NCI-H1105 (cell line): ENCODE measurements at places on chromosomes 2 and 18.
A peak's percentile ranks its signal among the peaks of the same experiment; 100 is the strongest.

DNA sequence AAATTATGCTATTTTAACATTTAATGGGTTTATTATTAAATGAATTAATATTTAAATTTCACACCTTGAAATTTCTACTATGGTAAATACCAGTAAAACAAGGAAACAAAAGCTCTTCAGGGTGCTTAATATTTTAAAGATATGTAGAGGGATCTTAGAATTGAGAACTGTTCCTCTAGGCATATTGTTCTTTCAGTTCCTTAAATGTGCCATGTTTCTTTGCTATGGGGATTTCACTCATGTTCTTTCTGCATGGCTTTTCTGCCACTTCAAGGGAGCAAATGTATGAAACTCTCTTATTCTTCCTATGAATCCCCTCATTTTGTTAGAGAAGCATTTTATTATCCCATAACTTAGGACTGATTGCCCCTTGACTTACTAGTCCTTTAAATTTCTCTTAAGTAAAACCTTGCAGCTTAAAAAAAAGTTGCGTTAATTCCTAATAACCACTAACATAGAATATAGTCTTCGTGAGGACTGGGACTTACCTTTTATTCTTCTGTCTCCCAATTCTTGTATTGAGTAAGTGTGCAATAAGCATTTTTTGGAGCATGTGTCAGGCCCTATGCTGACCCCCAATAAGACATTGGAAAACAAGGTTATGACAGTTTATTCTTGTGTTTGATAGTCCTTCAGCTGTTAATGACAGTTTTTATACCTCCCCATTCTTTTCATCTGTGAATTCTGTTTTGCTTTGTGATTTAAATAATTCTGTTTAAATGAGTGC is 95.7 kb downstream of the BIRC6 start:
- DNase-seq: no peak

DNA sequence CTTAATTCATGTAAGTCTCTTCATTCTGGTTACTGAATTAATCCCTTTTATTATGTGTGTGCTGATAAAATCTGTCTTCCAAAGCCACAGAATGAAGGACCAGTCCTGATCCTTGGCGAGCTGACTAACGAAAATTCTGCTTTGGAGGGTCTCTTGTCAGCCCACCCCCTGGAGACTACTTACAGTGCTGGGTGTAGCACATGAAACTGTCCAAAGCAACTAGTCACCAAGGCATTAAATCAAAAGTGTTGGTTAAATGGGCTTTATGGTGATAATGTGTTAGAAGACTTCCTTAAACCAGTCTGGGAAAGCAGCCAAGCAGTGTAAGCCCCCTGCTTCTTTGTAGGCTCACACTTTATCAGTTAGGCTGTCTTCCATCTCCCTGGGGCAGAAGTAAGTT is 420.2 kb downstream of the SUCLG1 start:
- DNase-seq: no peak

DNA sequence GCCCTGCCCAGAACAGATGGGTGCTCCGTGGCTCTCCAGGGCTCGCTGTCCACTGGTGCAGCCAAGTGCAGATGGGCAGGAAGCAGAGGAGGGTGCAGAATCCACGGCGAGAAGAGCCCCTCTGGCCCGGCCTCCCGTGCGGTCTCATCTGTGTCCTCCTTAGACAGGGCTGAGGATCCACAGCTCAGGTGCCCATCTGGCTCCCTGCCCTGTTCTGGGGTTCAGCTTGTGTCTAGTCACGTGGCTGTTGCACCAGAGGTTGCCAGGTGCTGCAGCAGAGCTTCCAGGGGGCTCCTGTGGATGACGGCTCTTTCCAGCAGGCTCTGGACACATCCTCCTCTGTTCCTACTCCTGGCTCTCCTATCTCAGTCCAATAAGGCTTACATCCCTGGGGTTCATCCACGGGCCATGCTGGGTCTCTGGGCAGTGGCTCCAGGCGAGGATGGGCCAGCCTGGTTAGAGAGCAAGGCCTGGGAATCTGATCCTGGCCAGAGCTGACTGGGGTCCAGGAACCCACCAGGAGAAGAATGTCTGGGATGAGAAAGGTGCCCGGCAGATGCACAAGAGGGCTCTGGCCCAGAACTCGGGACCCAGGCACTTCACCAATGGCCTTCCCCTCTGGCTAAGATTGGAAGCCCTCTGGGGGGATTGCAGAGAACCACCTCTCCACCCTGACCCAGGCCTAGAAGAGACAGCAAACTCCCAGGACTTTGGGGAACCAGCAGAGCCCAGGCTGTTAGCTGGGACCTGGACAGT is 116.3 kb upstream of the ID2 start:
- DNase-seq: no peak

- DNase-seq: no peak
Observed at GRCh38 chr2:235638541-235639427, 144.9 kb downstream of the AGAP1 start.

DNA sequence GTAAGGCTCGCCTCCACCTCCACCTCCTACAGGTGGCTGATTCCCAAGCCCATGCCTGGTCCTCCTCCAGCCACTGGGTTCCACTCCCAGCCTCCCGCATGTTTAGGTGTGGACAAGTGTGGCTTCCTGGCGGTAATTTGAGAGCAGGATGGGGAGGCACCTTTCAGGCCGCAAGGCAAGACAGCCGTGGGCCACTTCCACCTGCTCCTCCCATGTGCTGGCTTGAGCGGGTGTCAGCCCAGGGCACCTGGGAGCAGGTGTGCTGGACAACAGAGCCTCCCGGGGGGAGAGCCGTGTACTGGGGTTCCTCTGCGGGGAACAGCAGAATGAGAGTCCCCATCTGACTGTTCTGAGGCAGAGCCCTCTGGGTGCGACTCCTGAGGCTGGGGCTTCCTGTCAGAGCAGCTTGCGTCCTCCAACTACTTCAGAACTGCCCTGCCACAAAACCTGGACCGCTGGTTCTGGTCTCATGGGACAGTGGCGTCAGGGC is 83.9 kb downstream of the TPO start:
- DNase-seq: no peak

- DNase-seq: no peak
Observed at GRCh38 chr18:67794521-67794920, 278.0 kb upstream of the DSEL start.

- DNase-seq: no peak
Observed at GRCh38 chr2:202109737-202110184, 36.7 kb downstream of the KIAA2012 start.

DNA sequence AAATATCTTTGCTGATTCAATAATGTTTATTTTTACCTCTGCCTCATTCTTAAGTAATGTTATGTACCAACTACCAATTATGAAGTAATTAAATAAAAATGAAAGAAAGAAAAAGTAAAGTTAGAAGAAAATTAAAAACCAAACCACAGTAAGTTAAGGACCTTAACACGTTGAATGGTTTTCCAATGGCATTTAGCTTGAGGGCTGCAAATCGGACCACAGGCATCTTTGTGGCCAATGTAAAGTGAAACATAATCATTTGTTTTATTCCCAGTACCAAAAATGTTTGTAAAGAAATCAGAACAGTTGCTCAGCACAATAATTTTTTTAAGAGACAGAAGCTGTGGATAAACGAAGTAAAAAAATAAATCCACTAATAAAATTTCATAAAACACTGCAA is 1455.5 kb upstream of the ZEB2 start:
- no peak for DNase-seq

DNA sequence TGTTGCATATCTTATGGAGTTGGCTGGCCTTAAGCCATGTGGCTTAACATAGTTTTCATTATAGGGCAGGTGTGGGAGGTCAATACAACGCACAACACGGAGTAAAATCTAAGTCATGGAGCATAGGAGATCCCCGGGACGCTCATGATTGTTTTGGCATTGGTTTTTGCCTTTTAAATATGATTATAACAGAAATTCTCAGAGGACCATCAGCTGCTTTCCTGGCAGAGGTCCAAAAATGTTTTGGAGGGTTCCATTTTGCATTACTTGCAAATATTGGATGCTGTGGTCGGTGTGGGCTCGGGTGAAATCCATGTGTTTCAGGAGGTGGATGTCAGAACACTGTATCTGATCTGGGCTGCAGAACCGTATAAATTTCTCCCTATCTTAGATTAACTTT is 3.4 kb downstream of the NCOA1 start:
- DNase-seq: no peak

DNA sequence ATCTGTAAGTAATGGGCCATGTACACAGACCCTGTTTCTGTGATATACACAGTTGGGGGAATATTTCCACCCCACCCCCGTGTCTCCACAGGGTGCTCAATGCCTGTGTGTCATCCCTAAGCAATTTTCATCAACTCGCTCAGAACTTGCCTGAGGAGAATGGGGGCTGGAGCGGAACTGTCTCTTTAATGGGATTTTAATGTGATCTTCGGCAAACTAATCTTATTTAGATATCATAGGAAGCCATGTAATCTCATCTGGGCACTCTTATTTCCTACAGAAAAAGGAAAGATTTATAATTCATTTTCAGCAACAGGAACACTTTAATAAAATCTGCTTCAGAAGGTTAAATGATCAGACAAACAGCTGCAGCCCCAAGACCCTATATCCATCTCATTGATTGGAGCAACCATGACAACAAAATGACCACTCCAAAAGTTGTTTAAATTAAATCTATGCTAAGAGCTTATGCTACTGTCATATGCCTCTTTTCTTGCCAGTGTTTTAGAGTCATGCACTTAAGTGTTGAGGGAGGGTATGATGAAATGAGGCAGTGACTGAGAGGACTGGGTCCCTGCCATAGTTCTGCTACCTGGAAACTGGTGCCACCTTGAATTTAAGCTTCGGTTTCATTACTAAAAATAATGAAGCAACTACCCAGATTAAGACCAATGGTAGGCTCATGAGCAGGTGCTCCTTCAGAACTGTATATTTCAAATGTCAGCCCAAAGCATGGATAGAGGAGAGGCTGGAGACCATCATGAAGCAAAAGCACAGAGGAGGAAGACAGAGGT is 183.1 kb upstream of the DDX18 start:
- DNase-seq: no peak

GRCh38 chr2:82494739-82495138 is 1964.3 kb downstream of the SUCLG1 start:
- DNase-seq: no peak

DNA sequence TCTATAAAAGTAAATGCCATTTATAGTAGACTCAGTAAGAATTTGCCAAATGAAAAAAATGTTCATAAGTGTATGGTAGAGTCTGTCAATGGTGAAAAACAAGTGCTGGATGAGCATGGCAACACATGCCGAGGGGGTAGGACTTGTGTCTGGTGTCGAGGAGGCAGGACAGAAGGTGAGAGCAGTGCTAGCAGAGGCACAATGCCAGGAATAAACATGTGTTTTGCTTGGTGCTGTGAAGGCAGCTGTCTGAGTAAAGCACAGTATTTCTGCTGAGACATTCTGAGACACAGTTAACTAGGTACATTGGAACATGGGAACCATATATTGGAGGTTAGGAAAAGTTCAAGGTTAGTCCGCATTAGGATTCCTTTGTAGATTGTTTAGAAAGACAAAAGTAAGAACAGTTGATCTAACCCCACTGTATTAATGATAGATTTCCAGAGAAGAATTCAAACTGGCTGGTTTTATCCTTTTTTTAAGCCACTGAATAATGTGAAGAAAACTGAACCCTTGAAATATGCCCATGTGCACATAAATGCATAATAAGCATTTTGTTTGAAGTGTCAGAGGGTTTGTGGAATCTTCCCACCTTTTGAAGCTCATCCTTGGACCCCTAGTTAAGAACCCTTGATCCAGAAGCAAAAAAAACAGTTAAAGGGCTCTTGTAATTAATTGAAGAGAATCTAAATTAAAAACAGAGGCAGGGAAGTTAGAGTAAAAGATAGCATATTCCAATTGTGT is 7.1 kb downstream of the RBM45 start:
- no peak for DNase-seq

GRCh38 chr2:85797921-85798320 is 44.1 kb downstream of the ATOH8 start:
- no peak for DNase-seq

GRCh38 chr2:234919711-234920110 is 32.1 kb upstream of the SH3BP4 start:
- DNase-seq: no peak

- DNase-seq: no peak
Observed at GRCh38 chr2:144111437-144111836, 408.5 kb downstream of the ZEB2 start.

GRCh38 chr2:229273006-229273722 is 2.1 kb upstream of the PID1 start:
- DNase-seq: no peak

GRCh38 chr2:150230004-150230403 is 257.5 kb downstream of the RND3 start:
- no peak for DNase-seq

GRCh38 chr2:46855805-46856204 is 59.8 kb downstream of the MCFD2 start:
- no peak for DNase-seq

DNA sequence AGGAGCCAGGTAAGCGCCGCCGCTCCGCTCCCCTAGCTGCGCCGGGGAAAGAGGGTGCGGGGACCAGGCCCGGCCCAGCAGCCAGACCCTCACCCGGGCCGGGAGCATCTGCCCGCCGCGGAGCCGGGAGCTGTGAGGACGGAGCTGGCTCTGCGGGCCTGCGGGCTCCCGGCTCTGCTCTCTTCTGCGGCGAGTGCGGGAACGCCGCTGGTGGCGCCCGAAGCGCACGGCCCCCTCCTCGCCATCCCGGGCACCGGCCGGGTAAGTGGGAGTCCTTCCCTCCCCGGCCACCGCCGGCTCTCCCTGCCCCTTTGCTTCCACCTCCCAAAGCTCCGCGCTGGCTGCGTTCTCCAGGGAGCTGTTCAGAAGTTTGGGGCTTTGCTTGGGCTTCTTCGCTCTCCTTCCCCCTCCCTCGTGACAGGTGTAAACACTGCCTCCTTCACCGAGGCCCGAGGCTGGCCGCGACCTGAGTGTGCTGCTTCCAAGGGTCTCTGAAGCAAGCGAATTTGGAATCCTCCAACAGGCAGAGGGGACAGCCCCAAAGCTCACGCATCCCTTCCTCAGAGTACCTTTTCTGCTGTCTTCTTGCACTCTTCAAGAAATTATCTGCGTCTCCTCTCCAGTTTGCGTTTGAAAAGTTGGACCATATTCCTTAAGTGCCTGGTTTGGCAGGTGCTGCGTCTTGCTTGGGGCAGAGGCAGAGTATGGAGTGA is 632 bp downstream of the AFTPH start:
- DNase-seq: peak; percentile 10

DNA sequence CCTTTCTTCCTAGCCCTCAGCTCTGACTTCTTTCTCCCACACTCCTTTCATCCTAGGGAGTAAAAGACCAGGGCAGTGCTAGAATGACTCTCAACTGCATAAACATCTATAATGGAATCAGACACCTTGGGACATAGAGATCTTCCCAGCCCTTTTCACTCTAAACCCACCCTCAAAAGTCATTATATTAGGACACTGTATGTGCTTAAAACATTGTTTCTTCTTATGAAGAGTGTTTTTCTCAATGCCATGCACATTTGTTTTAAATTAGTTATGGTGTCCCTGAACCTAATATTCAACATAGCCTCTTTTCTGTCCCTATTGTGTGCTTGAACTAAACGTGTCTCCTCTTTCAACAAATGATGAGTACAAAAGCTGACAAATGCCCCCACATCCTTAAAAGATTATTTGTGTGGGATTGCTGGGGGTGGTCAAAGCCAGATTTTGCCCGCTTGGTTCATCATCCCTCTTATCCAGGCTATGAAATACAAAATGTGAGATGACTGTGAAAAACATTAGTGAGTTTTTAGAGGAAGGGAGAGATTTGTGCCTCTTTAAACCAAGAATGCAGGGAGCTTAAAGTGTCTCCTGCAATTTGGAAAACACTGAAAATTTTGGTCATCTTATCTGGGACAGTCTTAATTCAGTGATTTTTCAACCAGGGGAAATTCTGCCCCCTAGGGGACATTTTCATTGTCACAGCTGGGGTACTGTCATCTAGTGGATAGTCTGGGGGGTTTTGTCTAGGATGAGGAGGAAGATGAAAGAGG is 29.0 kb downstream of the SERPINB5 start:
- DNase-seq: no peak
